Central memory CD8-positive, alpha-beta T cell (primary cell): ENCODE measurements at places on chromosomes 4 and X.

- no peak for DNase-seq
Measured at GRCh38 chr4:123786163-123786915, 389.7 kb downstream of the SPRY1 start.

DNA sequence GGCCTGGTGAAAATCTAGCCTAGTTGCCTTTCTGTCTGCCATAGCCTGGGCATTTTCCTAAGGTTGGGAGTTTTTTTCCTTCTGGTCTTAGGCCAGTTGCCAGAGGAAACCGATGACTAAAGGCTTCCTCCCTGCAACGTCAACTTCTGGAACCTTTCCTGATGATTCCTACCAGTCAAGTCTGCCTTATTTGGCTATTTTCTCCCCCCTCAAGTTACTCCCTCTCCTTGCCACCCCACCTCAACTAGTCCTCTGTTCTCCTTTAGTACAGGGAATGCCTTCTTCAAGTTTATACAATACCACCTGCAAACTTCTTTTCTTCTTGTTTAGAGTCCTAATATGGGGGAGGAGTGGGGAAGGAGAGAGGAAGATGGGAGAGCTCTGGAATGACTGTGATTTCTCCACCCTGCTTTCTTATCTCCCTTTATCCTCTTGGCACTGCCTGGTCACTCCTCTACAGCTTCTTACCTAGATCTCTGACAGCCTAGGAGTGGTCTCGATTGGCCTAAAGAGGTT is 10.6 kb downstream of the MSN start:
- no peak for DNase-seq

DNA sequence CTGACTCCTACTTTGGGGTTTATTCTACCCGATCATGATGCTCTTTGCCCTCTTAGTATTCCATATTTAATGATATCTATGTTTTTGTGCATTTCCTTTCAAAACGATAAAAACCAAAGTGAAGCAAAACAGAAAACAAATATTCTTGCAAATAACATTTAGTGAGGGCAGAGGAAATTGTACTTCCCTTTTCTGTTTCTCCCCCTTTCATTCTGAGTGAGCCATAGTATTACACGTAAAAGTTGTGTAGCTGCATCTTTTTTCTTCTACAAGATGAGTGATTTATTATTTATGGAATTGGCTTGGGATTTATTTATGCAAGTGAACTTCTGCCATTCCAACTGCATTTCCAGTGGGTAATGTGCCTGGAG is 109.9 kb downstream of the AFF2 start:
- DNase-seq: no peak

- no peak for DNase-seq
Measured at GRCh38 chr4:1572521-1572920, 111.6 kb downstream of the FAM53A start.

DNA sequence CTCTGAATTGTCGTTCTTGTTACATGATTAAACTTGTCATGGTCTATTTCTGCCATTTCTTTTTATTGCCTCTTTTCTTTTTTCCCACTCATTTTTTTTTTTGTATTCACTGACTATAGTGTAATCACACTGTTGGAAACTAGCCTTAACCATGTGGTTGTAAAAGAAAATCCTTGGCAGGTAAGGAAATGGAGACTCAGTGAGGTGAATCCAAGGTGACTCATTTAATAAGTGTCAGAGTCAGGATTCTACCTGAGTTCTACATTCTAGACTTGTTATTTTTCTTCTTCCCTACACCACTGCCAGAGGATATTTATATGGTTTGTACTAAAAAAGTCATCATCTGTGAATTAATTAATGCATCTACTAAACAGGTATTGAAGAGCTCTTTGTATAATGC is 152.2 kb downstream of the CBLL2 start:
- no peak for DNase-seq

DNA sequence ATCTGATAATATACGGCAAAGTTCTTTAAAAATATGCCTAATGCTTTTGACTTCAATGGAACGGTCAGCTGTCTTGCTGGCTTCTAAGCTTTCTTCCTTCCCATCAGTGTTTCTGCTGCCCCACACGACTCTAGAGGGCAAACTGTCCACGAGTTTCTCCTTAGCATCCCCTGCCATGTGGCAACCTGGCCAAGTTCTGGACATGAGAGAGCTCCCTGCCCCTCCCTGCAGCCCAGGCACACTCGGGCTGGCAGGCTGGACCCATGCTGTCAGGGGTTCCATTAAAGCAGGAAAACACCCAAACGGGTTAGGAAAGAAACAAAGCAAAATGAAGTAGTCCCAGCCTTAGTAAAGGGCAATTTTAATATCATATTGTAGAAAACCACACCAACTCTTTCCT is 38.8 kb downstream of the KDR start:
- DNase-seq: no peak

DNA sequence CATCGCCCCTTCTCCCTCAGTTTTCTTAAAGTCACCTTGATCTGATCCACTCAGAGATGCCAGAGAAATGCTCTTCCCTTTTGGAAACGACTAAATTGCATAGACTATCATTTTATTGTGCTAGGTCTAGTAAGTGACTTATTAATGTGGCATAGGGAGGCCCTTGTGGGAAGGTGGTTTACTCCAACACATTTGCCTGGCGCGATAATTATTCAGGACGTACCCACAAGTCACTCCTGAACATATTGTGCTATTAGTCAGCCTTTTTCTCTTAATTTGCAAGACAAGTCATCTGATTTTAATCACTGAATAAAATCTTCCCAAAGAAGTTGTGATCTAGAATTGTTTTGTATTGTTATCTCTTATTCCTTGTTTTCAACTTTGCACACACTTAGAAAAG is 7.6 kb downstream of the ENPEP start:
- DNase-seq: no peak

- no peak for DNase-seq
Measured at GRCh38 chr4:154328030-154328429, 163.6 kb downstream of the DCHS2 start.

DNA sequence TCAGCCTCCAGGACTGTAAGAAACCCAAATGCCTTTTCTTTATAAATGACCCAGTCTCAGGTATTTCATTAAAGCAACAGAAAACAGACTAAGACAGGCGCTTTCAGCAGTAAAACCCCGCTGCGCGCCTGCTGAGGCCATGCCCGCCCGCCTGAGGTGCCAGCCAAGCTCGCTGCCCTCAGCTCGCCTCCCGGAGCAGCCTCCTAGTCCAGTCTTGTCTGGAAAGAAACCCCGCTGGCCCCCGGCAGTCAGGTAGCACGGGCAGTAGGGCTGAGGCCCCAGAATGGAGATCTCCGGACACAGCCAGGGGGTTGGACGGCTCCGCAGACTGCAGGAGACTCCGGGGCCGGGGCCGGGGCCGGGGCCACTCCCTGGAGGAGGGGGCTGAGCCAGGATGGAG is 31.7 kb downstream of the ZFYVE28 start:
- no peak for DNase-seq

DNA sequence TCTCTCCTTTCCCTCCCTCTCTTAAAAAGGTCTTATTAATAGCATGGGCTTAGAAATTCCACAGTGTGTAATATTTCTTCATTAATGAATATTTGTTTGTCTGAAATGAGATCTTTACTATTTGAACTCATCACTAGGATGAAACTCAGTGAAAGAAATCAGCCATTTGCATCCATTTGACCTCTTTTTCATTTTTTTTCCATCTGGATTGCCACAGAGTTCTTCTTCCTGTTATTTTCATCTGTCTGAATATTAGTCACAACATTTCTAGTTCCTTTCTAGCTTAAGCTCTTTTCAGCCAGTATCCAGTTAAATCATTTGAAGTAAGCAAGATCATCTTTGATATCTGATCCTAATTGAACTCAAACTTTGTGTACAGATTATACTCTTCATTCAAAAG is 69.2 kb upstream of the PLS3 start:
- no peak for DNase-seq

DNA sequence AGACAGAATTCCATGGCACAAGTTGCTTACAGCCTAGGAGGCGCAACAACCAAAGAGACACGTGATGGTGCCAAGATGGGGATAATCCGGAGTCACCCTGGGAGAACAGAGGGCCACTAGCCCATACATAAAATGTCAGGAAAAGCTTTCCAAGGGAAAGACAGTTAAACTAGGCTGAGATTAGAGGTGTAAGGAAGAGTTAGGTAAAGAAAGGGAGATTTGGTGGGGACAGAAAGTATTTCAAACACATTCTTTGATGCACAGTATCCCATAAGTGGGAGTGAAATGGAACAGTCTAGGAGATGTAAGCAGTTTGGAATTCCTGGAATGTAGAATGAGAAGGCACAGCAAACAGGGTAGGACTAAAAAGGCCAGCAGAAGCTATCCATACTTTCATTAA is 860.9 kb upstream of the LCORL start:
- no peak for DNase-seq

DNA sequence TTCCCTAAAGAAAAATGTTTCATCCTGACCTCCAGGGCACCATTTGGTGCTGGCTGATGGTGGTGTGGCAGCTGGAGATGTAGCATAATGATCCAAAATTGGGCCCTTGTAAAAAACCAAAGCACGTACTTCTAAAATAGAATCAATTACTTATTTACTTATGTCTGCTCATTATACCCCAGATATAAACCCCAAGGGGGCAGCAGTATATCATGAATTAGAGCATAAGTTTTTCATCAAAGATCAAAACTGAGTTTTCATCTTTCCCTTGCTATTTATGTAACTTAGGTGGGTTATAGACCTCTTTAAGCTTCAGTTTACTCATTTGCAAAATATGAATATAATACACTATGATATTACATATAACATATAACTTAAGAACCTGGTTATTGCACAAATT is 241.1 kb downstream of the TACR3 start:
- no peak for DNase-seq

DNA sequence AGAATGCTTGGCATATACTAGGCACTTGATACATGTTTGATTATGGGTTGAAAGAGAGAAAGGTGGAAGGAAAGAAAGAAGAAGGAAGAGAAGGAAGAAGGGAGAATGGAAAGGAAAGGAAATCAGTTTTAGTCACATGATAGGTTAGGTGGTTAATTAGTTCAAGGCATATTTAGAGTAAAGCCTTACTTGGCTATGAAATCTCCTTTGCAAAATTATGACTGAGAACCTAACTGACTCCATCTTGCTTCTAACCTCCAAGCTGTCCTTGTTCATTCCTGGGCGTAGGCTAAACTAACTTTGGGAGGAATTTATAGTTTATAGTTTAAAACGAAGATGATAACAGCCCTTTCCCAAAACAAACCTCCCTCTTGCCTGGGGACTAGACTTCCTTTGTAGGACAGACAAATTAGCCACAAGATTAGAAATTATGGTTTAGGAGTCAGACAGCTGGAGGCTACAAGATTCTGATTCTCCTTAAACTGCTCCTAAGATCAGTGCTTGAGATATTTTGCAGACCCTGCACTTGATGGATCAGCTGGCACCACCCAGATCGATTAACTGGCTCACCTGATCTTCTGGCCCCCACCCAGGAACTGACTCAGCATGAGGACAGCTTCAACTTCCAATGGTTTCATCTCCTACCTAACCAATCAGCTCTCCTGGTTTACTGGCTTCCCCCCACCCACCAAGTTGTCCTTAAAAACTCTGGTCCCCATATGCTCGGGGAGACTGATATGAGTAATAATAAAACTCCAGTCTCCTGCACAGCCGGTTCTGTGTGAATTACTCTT is 55.0 kb downstream of the TXK start:
- DNase-seq: no peak

GRCh38 chrX:23012162-23012561 is 12.4 kb downstream of the DDX53 start:
- DNase-seq: no peak

DNA sequence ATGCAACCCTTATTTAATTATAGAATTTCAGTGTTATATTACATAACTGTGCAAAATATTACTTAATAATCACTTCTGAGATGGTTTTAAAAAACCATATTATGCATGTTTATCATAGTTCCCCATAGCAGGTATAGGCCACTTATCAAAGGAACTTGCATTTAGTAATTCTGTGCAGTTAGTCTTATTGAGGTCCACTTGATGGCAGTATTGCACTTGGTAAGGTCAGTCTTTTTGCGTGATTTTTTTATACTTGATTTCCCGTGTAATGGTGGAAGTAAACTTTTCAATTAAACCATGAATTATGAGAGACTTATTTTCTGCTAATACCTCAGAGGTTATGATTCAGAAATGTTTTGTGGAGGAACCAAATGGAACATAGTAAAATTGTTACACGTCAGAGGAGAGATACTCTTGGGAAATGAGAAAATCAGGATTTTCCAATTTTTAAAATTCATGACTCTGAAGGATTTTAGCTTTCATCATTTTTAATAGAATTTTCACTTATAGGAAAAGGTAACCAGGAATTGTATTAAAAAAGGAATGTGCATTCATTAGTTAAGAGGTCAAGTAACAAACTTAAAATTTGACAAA is 230.0 kb downstream of the CCSER1 start:
- DNase-seq: no peak

DNA sequence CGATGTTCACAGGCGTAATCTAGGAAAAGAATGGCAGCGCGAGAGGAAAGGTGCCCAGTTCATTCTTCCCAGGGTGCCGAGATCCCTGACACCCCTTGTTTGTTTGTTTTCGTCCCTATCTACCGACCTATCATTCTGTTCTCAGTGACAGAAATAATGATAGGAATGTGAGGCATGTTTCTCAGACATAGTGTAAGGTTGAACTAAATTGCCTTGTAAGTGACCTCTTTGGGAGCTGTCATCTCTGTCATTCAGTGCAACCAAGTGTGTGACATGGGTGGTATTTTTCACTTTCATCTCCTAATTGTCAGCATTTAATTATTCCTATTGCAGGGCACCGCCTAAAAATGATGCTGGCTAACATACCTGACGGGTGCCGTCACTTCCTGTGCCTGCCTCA is 24.4 kb downstream of the CLDN22 start:
- no peak for DNase-seq

DNA sequence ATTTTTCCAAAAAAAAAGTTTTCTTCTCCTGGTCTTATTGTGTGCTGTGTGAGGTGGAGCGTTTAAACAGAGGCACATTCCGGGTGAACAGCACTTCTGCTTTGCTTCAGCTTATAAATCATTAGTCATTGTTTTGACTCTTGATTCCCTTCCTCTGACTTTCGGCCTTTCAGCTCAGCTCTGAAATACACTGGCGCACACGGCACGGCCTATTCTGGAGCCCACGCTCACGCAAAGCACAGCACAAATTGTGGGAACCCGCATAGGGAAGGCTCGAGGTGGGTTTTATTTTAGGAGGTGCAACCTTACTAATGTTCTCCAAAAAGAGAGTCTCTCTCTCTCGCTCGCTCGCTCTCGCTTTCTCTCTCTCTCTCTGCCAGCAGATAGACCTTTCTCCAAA is 4.0 kb downstream of the POU3F4 start:
- no peak for DNase-seq

DNA sequence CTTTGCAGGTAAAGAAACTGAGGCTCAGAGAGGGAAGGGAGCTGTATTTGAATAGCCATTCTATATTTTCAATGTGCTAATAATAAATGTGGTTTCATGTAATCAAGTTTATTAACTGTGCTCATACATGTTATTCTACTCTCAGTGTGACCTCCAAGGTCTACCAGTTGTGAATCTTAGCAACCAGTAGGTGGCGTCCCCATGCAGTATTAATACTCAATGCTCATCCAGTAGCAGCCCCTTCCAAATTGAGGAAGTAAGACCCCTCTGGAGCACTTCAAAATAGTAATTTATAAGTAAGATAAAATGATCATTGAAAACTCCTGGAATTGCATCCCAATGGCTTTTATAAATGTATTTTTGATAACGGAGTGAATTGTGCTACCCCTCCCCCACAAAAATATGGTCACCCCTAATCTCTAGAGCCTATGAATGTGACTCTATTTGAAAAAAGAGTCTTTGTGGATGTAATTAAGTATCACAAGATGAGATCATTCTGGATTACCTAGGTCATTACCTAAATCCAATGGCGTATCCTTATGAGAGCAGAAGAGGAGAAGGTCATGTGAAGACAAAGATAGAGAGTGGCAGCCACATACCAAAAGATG is 20.4 kb upstream of the SEPSECS start:
- DNase-seq: no peak
